ENCODE measurements at places on chromosomes 7 and 10.

DNA sequence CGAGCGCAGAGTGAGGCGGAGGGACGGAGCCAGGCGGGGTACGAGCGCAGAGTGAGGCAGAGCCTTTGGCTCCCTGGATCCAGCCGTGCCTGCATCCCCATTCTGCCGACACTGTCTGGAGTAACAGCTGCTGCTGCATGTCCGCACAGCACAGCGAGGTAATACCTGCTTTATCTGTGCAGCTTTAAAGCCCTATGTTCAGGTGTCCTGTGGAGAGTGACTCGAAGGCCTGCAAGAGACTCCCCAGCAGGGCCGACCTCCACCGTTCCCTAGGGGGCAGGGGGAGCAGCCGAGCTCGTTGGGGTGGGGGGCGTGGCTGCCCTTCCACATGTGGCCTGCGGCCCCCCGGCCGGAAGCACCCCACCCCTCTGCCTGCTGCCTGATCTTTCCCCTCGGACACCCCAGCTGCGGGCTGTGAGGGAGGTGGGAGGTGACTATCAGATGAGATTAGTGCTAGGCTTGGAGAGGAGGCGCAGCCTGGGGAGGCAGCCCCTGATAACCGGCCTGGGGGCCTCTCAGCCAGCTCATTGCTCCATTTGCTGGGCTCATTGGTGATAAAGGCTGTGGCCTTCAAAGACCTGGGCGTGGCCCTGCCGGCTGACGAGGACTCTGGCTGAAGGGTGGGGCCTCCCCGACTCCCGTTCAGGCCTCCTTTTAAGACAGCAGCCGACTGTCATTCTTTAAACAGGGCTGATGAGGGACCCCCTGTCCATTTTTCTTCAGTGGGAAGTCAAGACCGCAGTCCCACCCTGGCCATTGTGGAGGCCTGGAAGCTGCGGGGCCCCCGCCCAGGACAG is 8.0 kb downstream of the VENTX start:
- no peak for DNase-seq

- DNase-seq: no peak
Measured at GRCh38 chr7:113810080-113810744, 108.6 kb downstream of the PPP1R3A start.

DNA sequence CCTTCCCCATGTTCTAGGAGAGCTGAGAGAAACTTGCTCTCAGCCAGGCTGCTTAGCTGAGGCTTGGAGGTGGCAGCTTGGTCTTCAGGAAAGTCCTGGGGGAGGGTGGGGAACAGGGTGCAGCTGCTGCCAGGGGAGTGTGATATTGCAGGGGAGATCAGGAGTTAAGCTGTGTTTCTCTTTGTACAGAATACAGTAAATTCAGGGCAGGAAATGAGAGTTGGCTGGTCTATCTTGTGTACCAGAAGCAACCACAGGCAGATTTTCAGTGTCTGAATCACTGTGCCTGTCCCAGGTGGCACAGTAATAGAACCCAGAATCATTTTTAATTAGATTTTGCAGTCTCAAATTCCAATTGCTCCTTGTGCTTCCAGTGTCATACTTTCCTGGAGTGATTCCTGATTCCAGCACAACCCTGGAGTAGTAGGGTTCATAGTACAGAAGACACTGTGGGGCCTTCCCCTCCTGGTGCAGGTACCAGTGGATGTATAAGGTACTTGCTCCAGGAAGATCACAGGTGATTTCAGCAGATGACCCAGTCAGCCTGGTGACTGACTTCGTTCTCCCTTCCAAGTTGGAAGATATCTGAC is 94.0 kb upstream of the TARP start:
- DNase-seq: no peak

DNA sequence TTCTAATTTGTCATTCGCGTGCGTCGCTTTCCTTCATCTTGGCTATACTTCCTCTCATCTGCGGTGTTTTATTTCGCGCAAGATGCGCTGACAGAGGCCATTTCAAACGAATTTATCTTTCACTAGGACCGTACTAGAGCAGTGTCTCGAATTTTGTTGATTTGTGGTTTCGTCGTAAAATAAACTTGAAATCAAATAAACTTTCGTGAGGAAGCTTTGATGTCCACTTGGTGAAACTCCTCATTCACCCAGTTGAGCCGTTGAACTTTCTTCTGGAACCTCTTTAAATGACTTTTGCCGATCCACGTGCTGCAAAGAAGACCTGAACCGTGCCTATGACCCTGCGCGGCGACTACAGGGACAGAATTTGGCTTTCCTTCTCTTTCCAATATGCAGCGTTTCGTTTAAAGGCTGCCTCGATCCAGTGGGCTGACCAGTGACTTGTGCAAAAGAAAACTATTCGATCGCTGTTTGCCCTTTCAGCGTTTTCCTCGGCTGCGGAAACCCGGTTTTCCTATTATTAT is 163.9 kb upstream of the PPP1R3A start:
- DNase-seq: no peak

DNA sequence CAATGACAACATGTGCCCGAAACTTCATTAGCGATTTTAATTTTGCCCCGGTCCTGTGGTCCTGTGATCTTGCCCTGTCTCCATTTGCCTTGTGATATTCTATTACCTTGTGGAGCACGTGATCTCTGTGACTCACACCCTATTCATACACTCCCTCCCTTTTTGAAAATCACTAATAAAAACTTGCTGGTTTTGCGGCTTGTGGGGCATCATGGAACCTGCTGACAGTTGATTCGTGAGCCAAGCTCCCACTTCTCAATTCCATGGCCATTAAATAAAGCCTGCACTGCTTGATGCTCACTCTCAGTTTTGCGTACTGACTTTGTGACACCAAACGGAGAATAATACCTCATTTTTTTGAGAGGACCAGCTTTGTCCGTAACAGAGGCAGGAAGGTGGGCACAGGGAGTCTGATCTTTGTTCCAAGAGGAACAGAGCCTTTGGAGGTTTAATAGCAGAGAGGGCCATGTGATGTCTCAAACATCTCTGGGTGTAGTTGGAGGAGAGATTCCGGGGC is 3.8 kb upstream of the ADAMTS14 start:
- no peak for DNase-seq

GRCh38 chr10:49444349-49444748 is 48.5 kb upstream of the DRGX start:
- DNase-seq: no peak

- no peak for DNase-seq
Measured at GRCh38 chr10:114404171-114405010, at the start of gene AFAP1L2. Gene AFAP1L2, minus strand, starts transcription at chr10:114404502. Its CDS starts 47 bp downstream, at chr10:114404455.

- no peak for DNase-seq
Measured at GRCh38 chr7:34036051-34036920, 130.9 kb downstream of the BMPER start.

DNA sequence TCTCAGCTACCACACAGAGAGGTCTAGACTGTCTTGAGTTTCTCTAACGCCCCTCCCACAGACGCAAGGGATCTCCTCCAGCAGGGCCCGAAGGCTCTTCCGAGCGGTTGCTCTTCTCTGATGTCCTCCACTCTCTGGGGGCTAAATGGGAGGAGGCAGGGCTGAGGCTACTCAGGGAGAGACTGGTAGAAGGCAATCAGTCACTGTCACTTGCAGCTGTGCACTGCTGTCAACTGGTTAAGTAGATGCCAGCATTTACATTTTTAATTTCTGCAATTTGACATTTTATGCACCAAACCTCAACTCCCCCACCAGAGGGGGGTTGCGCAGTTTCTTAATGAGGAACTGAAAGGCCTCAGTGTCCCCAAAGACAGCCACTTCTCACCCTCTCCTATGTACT is 442.8 kb downstream of the PLXNA4 start:
- no peak for DNase-seq

- DNase-seq: no peak
Measured at GRCh38 chr10:48996-49395, at the start of gene TUBB8. Gene TUBB8, minus strand, starts transcription at chr10:49296. Its CDS starts 58 bp downstream, at chr10:49238.

DNA sequence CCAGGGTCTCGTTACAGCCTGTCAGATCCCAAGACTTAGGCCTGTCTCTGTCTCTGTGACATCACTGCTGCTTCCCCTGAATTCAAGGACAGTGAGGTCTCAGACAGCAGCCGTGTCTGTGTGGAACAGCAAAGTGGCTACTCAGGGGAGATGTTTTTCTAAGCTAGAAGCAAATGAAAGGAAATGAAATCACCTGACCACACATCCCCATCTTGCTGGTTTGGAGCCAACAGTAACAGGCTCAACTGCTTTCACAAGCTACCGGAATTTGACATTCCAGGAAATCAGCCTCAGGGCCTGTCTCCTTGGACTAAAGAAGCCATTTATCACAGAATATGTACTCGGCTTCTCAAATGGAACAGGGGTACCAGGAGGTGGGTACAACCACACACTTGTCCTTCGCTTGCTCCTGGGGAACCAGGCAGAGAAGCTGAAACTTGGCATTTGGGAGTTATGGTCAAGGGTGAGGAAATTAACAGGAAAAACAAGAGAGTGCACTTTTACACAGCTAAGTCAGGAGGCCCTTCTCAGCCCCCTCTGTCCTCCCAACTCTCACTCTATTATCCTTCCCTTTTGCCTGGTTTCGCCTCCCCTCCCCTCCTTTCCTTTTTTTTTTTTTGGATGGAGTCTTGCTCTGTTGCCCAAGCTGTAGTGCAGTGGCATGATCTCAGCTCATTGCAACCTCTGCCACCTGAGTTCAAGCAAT is 73.2 kb downstream of the SPDYE5 start:
- DNase-seq: no peak

- no peak for DNase-seq
Measured at GRCh38 chr7:3003936-3004335, 39.7 kb downstream of the CARD11 start.

DNA sequence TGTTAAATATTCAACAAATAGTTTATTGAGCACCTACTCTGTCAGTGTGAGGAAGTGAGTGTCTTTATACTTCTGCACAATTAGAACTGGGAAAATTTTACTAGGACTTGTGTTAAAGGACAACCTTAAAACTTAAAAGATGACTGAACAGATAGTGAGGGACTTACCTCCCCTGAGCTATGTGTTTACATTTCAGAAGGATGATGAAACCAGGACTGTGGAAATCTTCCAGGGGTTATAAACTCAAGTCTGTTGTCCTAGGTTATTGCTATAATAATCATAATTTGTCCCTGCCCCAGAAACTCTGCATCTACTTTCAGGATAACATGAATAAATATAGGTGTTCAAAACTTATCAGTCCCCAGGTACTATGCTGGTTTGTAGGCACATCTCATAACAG is 261.0 kb upstream of the MKLN1 start:
- no peak for DNase-seq

DNA sequence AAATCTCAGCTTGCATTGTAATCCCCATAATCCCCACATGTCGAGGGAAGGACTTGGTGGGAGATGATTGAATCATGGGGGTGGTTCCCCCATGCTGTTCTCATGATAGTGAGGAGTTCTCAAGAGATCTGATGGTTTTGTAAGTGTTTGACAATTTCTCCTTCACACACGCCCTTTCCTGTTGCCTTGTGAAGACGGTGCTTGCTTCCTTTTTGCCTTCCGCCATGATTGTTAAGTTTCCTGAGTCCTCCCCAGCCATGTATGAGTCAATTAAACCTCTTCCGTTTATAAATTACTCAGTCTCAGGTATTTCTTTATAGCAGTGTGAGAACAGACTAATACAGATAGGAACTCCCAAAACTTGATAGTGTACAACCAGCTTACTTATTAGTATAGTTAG is 98.6 kb downstream of the CREM start:
- DNase-seq: no peak

GRCh38 chr10:65796472-65796871 is 1129.4 kb upstream of the LRRTM3 start:
- no peak for DNase-seq

DNA sequence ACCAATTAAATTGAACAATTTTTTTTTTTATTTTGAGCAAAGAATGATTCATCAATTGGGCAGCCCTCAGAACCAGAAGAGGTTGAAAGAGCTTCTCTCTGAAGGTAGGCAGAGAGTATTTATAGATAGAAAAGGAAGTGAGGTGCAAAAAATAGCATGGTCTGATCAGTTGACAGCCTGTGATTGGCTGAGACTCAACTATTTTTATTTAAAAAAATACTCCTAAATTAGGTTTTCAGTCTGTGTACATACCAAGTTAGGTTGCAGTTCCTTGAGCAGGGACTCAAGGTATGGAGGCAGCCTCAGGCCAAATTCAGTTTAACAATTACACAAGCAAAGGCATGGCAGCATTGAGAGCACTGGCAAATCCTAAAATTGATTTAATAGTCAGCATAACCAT is 1074.7 kb downstream of the SORCS1 start:
- DNase-seq: no peak

- no peak for DNase-seq
Measured at GRCh38 chr7:5231811-5232484, 41.9 kb downstream of the WIPI2 start.

DNA sequence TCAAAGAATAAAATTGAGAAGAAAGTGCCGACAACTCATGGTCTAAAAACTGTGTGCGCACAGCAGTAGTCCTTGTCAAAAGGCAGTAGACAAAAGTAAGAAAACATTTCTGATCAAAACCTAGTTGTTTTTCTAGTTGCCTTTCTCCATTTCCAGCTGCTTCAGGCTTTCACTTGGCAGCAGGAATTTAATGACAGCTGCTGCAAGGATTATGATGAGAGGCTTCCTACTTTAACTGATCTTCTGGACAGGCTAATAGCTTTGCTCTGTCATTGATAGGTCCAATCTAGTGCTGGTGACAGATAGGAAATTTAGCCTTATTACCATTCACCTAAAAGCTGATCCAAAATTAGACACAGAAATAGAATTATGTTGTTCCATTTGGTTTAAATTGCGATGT is 110.7 kb upstream of the SEMA3C start:
- peak; percentile 72 for DNase-seq

DNA sequence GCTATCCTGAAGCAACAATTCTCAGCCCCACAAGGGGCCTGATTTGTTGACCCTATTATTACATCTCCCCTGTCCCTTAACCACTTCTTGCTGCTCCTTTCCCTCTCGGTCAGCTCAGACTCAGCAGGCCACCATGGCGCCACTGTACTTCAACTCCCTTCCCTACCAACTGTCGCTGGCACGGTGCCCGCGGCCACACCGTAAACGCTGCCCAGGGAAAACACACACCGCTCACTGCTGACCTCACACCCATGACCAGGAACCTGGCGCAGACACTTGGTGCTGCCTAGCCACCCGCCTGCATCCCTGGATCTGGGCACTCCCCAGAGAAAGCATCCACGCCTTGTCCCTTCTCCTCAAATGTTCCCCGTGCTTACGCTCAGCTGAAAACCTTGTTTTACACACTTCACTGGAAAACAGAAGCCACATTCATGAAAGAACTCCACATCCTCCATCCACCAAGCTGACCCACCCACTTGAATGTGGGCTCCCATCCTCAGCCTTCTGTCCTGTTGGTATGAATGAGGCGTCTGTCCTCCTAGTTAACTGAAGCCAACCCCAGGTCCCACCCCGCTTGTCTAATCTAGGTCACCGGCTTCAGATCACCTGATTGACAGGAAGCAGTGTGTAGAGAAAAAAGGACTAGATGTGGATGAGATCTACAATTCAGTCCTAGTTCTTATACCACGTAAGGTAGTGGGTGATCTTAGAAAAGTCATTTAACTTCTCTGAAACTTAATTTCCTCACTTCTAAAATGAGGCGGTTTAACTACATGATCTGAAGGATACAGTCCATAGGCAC is 28.5 kb upstream of the CRYGN start:
- no peak for DNase-seq

GRCh38 chr7:55903985-55904759 is 16.9 kb downstream of the ZNF713 start:
- DNase-seq: no peak
